Activated T-cell treated with anti-CD3 and anti-CD28 coated beads for 24 hours (primary cell): ENCODE measurements at places on chromosomes 2 and 18.

DNA sequence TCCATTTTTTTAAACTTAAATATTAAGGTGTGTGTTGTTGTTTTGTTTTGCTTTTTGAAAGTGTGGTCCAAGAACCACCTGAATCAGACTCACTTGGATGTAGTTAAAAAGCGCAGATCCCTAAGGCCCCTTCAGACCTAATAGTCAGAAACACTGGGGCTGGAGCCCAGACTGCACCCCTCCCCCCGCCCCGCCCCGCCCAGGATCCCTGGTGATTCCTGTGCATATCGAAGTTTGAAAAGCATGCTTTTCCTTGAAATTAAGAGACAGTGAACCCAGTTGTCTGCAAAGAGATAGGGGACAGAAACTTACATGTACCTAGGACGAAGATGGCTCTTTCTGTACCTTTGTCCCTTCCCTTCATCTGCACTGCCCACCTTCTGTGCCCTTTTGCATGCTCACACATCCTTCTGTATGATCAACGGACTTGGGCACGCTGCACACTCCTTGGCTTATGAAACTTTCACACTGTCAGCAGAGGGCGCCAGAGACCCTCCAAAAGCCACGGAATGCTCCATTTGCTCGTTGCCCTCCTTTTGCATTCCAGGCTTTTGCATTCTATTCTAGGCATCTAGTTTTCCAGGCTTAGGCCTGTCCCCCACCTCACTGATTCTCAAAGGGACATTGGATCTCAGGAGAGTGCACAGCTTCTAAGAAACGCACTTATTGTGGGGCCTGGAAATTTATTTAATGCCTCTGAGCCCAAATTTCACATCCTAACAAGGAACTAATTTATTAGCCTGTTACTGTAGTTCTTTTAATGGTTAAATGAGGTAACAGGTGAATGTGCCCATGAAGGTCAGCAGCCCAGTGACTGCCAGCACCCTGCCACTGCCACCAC is 32.8 kb upstream of the SLC14A1 start:
- DNase-seq = peak; percentile 72

DNA sequence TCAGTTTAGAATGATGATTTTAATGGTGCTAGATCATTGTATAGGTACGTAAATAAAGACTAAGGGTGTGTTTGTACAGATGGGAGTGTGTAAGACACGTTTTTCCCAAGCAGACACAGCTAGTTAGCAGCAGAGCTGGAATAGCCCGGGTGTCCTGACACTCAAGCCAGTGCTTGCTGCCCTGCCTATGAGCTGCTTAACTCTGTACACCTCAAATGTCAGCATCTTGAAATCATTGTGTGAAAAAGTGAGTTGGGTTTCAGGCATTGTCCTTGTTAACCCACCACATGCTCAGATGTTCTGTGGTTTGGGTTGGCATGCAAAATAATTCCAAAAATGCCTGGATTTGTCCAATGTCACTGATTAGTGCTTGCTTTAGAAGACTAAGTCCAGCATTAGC is 13.0 kb upstream of the TET3 start:
- no peak for DNase-seq

- DNase-seq = no peak
These were observed 12.4 kb downstream of the HS6ST1 start for GRCh38 chr2:128306081-128306930.

GRCh38 chr2:70991142-70991541 is 3.5 kb downstream of the TEX261 start:
- DNase-seq = no peak

GRCh38 chr18:29060349-29060748 is 883.4 kb upstream of the CDH2 start:
- no peak for DNase-seq

DNA sequence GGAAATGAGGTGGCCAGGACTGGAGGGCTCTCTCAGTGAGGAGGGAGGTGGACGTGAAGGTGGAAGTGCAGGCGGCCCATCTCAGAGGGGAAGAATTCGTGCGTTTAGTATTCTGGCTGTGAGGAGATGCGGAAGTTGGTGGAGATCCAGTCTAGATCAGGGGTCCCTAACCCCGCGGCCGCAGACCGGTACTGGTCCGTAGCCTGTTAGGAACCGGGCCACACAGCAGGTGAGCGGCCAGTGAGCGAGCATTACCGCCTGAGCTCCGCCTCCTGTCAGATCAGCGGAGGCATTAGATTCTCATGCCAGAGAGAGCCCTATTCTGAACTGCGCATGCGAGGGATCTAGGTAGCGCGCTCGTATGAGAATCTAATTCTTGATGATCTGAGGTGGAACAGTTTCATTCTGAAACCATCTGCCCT is 1.6 kb upstream of the FHOD3 start:
- no peak for DNase-seq

DNA sequence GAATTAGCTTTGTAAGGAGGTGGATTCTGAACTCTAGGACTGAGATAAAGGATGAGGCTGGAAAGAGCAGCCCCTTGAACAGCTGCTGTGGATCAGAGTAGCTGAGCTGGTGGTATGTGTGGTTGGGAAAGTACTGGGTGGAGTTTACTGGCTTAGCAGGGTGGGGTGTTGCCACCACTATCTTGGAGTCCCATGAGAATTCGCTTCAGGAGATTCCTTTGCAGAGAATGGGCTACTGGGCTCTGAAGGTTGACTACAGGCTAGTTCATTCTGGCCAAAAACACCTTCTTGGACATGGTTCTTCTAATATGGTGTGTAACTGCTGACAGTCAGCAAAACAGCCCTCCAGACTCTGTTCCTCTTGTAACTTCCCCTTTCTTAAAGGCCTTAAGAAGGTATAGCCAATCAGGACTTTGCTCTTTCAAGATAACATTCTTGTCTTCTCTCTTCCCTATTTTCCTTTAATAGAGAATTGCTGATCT is 52.7 kb downstream of the TET3 start:
- no peak for DNase-seq

DNA sequence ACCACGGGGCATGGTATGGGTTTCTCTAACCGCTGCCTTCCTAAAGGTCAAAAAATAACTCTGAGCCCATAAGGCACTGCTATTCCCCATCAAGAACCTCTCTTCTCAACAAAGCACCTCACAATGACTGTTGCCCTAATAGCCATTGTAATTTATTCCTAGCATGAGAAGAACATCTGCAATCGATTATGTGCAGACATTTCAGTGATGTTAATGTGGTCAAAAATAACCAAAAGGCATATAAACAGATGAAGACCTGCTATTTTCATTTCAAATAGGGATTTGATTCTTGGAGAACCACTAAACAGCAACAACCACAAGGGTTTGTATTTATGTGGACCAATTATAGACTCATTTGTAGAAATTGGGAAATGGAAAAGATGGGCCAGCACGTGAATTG is 356.6 kb downstream of the FBXO15 start:
- no peak for DNase-seq

DNA sequence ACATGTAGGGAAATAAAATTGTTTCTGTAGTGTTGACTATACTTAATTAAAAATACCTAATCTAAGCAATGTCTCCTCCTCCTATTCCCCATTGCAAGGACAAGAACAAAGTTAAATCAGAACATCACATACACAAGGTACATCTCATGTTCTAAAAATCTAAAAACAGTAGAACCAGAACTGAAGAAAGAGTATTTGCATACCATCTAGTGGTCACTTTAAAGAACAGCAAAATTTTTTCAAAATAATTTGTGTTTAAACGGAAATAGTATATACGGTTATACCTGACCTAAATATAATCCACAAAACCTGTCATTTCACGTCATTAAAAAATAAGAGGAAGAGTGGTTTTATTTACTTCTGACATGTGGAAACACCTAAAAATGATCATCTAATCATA is 294.3 kb upstream of the KCNH7 start:
- DNase-seq = no peak

DNA sequence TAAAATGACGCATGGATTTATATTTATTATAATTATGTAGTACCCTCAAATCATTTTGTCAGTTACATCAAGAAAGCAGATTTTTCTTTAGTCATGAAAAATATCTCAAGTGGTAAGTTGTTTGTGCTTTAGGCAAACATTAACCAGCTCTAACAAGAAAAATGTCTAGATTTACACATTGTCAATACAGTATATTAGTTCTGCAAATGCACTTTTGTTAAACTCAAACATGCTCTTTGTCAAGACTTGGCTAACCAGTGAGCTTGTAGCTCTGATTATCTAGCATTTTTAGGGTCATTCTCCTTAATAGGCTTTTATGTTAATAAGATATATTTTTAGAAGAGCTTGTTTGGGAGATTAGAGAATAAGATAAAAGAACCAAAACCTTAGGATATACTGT is 32.7 kb downstream of the SCRN3 start:
- DNase-seq = no peak

GRCh38 chr2:189393440-189394111 is 47.7 kb upstream of the WDR75 start:
- DNase-seq = no peak

- no peak for DNase-seq
These were observed 162.6 kb downstream of the ANKRD44 start for GRCh38 chr2:197147942-197148341.

- DNase-seq = no peak
These were observed 131.9 kb upstream of the NT5C1B start for GRCh38 chr2:18721038-18721922.

DNA sequence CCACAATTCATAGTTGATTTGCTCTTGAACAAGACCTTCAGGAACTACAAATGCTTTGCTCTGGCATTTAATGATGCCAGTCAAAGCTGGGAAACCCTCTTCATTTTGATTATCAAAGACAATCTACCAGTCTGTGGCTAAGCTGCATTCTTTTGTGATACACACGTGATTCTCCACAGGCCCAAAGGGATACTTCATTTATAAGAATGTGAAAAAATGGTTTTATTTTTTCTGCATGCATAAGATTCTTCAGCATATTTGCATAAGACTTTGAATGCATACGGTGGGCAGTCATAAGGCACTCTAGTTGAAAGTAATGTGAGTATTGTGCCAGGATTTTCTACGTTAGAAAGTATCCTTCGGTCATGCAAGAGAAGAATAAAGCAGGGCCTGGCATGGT is 33.0 kb upstream of the ARL5A start:
- no peak for DNase-seq

GRCh38 chr2:162885281-162886070 is 46.9 kb upstream of the KCNH7 start:
- no peak for DNase-seq

DNA sequence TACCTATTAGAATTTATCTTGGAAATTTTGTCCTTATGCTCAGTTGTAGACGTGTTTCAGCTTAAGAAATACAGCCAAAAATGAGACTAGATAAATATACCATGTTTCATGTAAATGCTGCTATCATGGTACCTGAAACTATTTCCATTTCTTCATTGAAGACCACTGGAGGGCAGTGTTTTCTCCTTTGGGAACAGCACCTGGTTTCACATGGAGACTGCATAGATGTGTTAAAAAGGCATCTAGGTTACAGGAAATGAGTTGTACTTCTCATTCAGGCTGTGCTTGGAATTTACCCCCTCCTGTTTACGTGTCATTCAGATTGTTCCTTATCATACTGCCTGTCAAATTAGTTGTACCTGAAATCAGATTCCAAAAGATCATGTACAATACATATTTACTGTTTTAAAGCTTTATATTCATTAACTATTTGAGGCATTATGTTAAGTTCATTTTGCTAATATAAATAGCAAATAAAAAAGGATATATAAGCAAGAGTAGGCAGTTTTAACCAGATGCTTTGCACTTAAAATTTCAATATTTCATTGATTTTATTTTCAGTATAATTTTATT is 57.3 kb upstream of the PSMD14 start:
- no peak for DNase-seq

GRCh38 chr18:52008736-52009135 is 331.3 kb upstream of the DCC start:
- DNase-seq = no peak

DNA sequence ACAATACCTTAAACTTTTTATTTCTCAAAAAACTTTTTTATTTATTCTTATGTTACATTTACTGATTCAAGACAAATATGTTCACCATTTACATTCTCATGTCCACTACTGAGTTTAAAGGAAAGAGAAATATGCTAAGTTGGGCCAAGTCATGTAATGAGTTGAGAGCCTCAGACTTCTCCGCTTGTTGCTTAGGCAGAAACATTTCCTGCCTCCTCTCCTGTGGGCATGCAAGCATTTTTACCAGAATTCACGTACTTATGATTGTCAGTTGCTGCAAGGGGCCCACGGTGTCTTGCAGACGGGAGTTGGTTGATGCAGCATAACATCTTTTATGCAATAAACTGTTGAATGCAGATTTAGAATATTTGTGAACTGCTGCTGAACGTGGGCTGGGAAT is 51.8 kb downstream of the MYO1B start:
- DNase-seq = no peak

DNA sequence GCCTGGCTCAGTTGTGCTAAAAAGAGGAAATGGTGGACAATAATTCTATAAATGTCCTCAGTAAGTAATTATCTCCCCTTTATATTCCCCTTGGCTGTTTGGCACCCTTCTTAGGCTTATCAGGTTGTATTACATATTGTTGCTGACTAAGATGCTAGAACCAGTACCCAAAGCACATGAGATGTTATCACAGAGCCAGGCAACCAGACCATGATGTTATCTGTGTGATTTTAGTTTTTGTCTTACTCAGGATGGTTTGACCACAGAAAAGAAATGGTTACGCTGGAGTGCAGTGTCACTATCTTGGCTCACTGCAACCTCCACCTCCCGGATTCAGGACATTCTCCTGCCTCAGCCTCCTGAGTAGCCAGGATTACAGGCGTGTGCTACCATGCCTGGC is 15.2 kb downstream of the R3HDM1 start:
- no peak for DNase-seq

DNA sequence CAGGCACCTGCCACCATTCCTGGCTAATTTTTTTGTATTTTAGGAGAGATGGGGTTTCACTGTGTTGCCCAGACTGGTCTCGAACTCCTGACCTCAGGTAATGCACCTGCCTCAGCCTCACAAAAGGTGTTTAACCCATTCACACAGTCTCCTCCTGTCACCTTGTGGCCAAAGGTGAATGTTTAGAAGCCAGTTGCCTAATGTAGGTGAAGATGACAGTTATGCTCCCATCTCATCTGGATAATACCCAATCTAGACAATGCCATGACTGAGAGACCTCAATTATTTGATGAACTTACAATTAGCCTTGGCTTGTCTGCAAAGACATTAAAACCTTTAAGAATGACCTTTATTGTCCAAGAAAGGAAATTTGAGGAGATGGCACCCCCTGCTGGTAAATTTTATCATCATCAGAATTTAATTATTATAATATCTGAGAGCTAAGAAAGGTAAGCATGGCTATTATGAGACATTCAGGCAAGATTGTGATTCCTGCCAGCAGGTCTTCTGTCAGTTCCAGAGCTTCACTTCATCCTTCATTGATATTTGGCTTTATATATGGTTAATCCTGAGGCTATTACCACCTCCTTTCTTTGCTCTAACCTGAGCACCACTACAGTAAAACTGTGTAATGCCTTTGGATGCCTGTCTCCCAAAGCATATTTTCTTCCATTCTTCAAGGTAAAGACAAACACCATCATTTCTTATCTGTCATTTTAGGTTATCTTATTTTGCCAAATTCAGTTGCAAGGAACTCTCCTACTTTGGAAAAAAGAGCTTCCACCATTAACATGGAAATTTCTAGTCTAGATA is 117.6 kb downstream of the FAM124B start:
- DNase-seq = no peak
